ENCODE measurements at places on chromosomes 1 and 21. TPM values are rescaled to one million over a fixed set of nuclear protein-coding genes. Genes with fewer than 3 reads are reported as not detected.

DNA sequence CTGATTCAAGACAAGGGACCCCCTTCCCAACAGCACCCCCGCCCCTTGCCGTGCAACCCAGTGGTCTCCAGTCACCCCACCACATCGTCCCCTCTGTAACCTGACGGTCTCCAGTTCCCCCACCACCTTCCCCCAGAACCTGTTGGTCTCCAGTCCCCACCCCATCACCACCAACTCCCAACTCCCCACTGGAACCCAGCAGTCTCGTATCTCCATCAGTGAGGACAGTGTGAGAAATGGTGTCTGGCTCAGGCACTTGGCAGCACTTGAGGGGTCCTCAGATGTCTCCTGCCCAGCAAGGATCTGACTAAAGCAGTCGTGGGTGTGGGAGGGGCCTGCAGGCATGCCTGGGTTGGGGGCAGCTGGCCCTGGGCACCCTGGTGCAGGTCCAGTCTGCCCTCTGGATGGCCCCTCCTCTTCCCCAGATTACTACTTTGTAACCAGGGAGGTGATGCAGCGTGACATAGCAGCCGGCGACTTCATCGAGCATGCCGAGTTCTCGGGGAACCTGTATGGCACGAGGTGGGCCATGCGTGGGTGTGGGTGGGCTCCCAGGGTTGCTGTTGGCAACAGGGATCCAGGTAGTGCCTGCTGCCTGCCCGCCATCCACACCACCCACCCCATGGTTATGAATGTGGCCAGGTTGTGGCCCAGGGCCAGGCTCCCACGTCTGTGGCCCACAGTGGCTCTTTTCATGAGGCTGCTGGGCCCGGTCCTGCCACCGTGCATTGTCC lies 3.1 kb upstream of the GJC2 start:
- no peak for DNase-seq
- no peaks in the 10 kb centered on the region for H3K27me3 ChIP-seq
- no peaks in the 10 kb centered on the region for H3K4me1 ChIP-seq
- H3K36me3 ChIP-seq, result no peaks in the 10 kb centered on the region

DNA sequence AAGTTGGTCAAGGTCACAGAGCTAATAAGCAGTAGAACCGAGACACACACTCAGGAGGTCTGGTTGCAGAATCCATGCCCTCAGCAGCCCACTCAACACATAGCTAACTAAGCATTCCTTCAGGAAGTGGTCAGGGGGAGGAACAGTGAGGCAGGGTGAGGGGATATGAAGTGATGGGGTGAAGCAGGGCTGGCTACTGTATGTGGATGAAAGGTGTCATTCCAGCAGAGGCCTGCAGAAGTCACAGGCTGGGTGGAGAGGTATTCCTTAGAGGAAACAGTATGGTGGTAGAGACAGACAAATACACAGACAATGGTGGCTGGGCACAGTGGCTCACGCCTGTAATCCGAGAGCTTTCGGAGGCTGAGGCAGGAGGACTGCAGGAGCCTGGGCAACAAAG lies 14.1 kb downstream of the TMCO4 start:
- peaks cover 21% of the 10 kb centered on the region for H3K27me3 ChIP-seq
- peaks cover 10% of the 10 kb centered on the region for H3K4me1 ChIP-seq
- no peak overlapping the region for H3K27ac ChIP-seq
- no peaks in the 10 kb centered on the region for H3K36me3 ChIP-seq

- no peak overlapping the region for H3K4me3 ChIP-seq
- H3K27ac ChIP-seq, result no peak overlapping the region
- no peaks in the 10 kb centered on the region for H3K36me3 ChIP-seq
- no peak for DNase-seq
- no peaks in the 10 kb centered on the region for H3K4me1 ChIP-seq
- H3K27me3 ChIP-seq, result no peaks in the 10 kb centered on the region
These were observed 85.1 kb downstream of the MTR start for GRCh38 chr1:236880209-236880608.

Gene UBAP2L
- 253 TPM for total RNA-seq

- no peaks in the 10 kb centered on the region for H3K36me3 ChIP-seq
- DNase-seq, result no peak
- H3K4me3 ChIP-seq, result no peak overlapping the region
- no peak overlapping the region for H3K27ac ChIP-seq
- H3K27me3 ChIP-seq, result no peaks in the 10 kb centered on the region
These were observed 38.2 kb upstream of the PSMG1 start for GRCh38 chr21:39221282-39221996.

DNA sequence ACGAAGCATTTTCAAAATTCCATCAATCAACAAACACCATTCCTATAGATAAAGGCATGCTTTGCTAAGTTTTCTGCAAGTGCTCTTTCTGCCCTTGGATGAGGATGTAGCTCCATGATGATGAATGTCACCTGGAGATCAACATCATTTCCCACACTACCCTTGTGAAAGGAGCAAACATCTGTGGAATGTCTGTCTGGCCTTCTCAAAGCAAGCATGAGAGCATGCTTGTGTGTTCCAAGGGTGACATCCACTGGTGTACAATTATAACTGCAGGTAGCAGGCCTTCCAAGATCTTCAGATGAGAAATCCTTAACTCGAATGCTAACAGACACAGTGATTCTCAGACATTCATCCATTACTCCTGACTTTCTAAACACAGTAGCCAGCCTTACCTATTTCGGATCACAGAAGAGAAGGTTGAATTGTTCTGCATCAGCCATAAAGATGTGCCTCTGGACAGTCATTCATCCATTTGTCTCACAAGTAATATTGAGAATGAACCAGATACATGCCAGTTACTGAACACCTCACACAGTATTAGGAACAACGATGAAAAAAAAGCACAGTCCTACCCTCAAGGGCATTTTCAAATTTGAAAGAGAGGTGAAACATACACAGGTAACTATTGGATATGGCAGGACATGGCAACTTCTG lies 162.4 kb downstream of the TPR start:
- H3K36me3 ChIP-seq, result no peaks in the 10 kb centered on the region
- no peaks in the 10 kb centered on the region for H3K4me1 ChIP-seq
- H3K27ac ChIP-seq, result no peak overlapping the region
- H3K4me3 ChIP-seq, result no peak overlapping the region
- DNase-seq, result no peak

GRCh38 chr1:17161137-17161740 lies 42.0 kb upstream of the PADI2 start:
- no peaks in the 10 kb centered on the region for H3K27me3 ChIP-seq
- H3K27ac ChIP-seq, result no peak overlapping the region
- H3K4me3 ChIP-seq, result no peak overlapping the region
- no peak for DNase-seq

GRCh38 chr1:185813401-185813979 lies 79.3 kb downstream of the HMCN1 start:
- no peak for DNase-seq
- no peak overlapping the region for H3K4me3 ChIP-seq
- no peak overlapping the region for H3K27ac ChIP-seq
- H3K36me3 ChIP-seq, result no peaks in the 10 kb centered on the region
- H3K27me3 ChIP-seq, result no peaks in the 10 kb centered on the region

DNA sequence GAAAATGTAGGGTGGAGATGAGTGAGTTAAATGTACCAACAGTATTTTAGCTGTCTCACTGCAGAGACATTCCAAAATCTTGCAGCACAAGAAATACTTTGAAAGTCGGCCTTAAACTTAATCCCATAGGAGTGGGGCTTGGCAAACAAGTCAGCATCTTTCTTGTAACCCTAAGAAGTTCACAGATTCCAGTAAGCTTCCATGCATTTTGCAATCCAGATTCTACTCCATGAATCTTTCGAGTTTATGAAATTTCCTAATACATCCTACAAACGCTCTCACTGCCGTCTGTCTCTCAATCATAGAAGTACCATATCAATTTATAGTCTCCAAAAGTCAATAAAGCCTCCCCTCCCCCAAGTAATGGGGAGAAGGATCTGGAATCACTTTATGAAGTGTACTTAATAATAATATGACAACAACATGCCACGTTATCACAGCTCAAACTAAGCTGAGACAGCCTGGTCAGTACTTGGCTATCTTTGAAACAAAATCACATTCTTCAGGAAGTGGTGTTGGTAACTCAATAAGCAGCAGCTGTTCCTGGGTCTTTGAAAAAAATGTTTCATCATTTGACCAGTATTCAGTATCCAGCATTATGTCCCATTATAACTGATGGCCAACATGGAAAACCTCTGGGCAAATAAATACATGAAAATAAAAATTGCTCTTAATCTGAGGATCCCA lies 317.4 kb upstream of the RUNX1 start:
- no peak overlapping the region for H3K4me3 ChIP-seq
- H3K36me3 ChIP-seq, result no peaks in the 10 kb centered on the region
- no peak overlapping the region for H3K27ac ChIP-seq
- DNase-seq, result no peak
- no peaks in the 10 kb centered on the region for H3K4me1 ChIP-seq
- H3K27me3 ChIP-seq, result no peaks in the 10 kb centered on the region

Measured in H1 (cell line).